ENCODE measurements at places on chromosomes 4 and X. TPM values are rescaled to one million over a fixed set of nuclear protein-coding genes. Genes with fewer than 3 reads are reported as not detected.

The HSFX4 gene
- not detected for total RNA-seq

The USP26 gene
- total RNA-seq: 13.5 TPM

The HSPA4L gene
- total RNA-seq: 14.0 TPM

The SNCA gene
- 125 TPM for total RNA-seq

The VCX gene
- total RNA-seq: not detected

The RENBP gene
- 8.4 TPM for total RNA-seq

- DNase-seq: no peak
These were observed 308.1 kb upstream of the GATB start for GRCh38 chr4:152068866-152069265.

DNA sequence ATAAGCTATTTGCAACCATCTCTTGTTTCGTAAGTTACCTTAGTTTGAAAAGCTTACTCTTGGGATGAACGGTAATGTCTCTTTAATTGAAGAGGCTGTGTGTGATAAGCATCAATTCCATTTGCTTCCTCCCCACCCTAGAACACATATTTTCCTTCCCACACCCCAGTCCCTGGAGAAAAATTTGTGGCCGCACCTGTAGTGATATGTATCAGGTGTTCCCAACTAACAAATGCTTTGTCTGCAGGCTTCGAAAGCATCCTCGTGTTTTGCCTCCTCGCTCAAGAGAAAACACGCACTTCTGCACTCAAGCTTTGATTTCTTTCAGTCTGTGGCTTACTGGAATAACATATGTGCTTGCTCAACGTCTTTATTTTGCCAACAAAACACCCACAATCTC, 143.8 kb upstream of the OTUD4 start:
- DNase-seq: no peak

DNA sequence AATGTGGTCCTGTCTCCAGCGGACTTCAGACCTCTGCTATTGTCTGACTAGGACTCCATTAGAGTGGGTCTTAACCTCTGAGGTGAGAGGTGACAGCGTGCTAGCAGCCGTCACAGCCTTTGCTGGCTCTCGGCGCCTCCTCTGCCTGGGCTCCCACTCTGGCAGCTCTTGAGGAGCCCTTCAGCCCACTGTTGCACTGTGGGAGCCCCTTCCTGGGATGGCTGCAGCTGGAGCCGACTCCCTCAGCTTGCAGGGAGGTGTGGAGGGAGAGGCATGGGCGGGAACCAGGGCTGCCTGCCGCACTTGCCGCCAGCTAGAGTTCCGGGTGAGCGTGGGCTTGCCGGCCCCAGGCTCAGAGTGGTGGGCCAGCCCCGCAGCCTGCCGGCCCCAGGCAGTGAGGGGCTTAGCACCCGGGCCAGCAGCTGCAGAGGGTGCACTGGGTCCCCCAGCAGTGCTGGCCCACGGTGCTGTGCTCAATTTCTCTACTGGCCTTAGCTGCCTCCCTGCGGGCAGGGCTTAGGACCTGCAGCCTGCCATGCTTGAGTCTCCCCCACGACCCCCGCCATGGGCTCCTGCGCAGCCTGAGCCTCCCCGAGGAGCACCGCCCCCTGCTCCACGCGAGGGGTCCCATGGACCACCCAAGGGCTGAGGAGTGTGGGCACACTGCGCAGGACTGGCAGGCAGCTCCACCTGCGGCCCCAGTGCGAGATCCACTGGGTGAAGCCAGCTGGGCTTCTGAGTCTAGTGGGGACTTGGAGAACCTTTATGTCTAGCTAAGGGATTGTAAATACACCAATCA, 163.4 kb upstream of the ITM2A start:
- DNase-seq: no peak

DNA sequence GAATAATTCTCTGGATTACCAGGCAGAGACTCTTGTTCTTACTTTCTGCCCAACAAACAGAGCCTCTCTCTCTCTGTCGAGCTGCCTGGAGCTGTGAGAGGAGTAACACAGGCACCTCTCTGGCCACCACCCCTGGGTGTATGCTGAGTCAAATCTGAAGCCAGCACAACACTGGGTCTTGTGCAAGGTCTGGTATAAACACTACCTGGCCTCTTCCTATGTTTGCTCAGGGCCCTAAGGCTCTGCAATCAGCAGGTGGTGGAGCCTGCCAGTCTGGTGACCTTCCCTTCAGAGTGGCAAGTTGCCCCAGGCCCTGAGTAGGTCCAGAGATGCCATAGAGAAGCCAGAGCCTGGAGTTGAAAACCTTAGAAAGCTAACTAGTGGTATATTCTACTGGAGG, 139.9 kb downstream of the CPXCR1 start:
- no peak for DNase-seq

- no peak for DNase-seq
These were observed 659.3 kb downstream of the ZNF674 start for GRCh38 chrX:45885931-45886330.

DNA sequence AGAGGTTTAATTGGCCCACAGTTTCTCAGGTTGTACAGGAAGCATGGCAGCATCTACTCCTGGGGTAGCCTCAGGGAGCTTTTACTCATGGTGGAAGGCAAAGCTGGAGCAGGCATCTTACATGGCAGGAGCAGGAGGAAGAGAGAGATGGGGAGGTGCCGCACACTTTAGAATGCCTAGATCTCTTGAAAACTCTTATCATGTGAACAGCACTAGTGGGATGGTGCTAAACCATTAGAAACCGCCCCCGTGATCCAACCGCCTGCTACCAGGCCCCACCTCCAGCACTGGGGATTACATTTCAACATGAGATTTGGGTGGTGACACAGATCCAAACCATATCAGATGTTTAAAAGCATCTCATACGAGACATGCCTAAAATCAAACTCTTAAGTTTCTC, 41.6 kb upstream of the SCOC start:
- no peak for DNase-seq

GRCh38 chr4:92760433-92760832, 456.7 kb downstream of the GRID2 start:
- no peak for DNase-seq

DNA sequence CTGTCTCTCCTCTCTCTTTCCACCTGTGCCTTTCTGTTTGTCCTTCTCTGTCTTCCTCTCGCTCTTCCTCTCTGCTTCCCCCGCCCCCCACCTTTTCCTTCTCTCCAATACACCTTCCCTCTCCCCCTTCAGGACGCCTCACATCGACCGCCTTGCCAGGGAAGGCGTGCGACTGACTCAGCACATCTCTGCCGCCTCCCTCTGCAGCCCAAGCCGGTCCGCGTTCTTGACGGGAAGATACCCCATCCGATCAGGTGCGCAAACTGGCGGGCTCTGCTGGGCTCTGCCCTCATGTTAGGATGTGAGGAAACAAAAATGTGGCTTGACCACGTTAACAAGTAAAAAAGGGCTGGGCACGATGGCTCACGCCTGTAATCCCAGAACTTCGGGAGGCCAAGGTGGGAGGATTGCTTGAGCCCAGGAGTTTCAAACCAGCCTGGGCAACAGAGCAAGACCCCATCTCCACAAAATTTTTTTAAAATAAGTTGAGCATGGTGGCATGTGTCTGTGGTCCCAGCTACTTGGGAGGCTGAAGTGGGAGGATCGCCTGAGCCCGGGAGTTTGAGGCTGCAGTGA, 35.2 kb downstream of the ARSF start:
- no peak for DNase-seq

- DNase-seq: no peak
These were observed 41.9 kb downstream of the TNIP2 start for GRCh38 chr4:2714061-2714770.

GRCh38 chr4:91577864-91578263, 725.9 kb upstream of the GRID2 start:
- no peak for DNase-seq

- no peak for DNase-seq
These were observed 199.7 kb downstream of the CRLF2 start for GRCh38 chrX:1012678-1013300.

DNA sequence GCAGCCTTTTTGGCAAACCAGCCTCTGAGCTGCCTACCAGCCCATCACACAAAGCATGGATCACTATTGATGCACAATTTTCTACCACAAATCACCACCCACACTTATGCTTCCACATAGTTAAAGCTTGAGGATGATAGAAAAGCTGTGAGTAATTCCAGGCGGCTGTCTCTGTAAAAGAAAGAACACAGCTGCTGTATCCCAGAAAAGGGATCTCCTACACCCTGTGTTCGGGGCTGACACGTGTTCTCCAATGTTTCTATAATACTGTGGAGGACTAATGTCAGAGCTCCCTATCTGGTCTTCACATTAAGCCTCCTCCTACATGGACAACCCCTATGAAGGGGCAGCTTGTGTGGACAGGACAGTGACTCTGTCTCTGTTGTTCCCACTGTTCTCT, 12.5 kb upstream of the BRS3 start:
- no peak for DNase-seq

- no peak for DNase-seq
These were observed 715.9 kb downstream of the SMARCA1 start for GRCh38 chrX:128807367-128807766.

- DNase-seq: no peak
These were observed 330.1 kb downstream of the BMPR1B start for GRCh38 chr4:95087657-95088455.

- DNase-seq: no peak
These were observed 680 bp downstream of the MAEA start for GRCh38 chr4:1290165-1290977.

DNA sequence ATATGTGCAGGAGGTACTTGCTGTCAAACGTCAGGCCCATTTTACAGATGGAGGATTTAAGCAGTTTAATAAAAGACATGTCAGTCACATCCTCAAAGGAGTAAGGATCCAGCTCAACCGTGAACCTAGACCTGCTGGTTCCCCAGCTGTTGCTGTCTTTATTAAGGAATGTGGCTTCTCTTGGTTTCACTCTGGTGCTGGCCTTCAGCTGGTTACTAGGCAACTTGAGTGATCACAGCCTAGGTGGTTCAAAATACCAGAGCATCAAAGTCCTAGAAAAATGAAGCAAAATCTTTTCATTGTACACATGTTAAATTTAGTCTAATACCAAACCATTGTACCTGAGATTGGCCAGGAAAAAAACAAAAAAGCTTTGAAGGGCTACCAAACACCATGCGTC, 32.7 kb upstream of the GLRA2 start:
- DNase-seq: no peak

GRCh38 chr4:16884673-16885460, 13.6 kb downstream of the LDB2 start:
- DNase-seq: no peak

GRCh38 chrX:54597728-54598127, 67.7 kb downstream of the GNL3L start:
- no peak for DNase-seq

DNA sequence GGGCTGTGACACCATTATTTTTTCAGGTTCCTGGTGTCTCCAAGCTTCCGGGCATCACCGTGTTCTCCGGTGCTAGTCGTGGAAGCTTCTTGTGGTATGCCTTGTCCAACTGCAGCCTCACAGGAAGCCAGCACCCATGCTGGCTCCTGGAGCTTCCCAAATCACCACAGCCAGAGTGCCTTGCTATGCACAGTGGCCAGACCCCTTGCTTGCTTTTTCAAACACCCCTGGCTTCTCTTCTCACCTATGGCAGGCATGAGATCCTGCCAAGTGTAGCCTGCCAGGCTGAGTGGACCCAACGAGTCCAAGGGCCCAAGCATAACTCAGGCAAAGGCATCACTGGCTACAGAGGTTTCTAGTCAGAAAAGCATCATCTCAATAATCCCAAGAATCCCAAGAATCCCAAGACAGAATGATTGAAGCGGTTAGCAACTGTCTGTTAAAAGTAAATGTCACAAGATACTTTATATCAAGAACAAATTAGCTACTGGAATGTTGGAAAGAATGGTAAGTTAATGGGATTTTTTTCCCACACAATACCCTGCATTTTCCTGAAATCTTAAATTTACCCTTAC, 1522.9 kb downstream of the PCDH18 start:
- no peak for DNase-seq

DNA sequence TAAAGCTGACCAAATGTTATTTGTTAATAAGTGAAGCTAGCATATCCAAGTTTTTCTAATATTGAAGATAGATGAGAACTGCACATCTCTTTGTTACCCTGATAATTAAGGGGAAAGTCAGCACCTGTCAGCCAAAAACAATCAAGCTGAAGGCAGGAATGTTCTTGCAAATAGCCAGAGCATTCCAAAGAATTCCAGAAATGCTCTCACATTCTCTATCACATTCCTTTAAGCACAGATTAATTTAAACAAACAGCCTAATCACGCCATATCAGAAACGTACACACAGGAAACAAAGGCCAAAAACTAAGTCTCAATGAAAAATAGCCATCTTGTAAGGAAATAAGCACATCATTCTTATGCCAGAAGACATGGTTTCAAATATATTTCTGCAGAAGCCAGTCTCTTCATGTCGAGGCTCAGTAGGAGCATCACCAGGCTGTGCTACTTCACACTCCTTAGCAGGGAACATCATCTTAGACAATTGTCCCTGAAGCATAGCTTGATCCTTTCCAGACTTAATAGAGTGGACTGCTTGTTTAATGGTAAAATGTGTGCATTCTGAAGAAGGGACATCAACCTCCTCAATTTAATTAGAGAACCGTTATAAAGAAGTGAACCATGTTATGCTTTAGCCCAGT, 252.9 kb upstream of the TTC29 start:
- no peak for DNase-seq

DNA sequence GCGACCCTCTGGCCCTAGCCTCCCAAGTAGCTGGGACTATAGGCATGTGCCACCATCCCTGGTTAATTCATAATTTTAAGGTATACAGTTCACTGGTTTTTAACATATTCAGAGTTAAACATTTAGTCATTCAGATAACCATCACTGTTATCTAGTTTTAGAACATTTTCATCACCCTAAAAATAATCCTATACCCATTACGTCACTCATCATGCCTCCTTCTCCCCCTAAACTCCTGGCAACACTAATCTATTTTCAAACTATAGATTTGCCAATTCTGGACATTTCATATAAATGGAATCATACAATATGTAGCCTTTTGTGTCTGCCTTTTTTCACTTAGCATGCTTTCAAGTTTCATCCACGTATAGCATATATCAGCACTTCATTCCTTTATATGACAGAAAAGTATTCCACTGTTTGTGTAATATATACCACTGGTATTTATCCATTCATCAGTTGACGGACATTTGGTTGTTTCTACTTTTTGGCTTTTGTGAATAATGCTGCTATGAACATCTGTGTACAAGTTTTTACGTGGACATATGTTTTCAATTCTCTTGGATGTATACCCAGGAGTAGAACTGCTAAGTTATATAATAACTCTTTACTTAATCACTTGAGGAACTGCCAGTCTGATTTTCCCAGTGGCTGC, 32.0 kb upstream of the RPS3A start:
- no peak for DNase-seq

GRCh38 chrX:29237972-29238371, 650.7 kb downstream of the IL1RAPL1 start:
- DNase-seq: no peak

- DNase-seq: no peak
These were observed 107.6 kb downstream of the QRFPR start for GRCh38 chr4:121273191-121273590.

DNA sequence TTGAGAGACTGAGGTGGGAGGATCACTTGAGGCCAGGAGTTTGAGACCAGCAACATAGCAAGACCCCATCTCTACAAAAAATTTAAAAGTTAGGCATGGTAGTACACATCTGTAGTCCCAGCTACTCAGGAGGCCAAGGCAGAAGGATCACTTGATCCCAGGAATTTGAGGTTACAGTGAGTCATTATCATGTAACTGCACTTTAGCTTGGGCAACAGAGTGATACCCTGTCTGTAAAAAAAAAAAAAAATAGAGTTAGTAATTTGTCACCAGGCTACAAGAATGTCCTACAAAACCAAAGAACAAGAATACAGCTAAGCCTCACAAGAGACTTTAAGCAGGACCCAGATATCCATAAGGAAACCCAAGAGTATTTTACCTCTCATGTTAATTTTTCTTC, 27.0 kb upstream of the RAB28 start:
- no peak for DNase-seq
